Activated CD8-positive, alpha-beta memory T cell treated with anti-CD3 and anti-CD28 coated beads, Interleukin-2, amount 50 U/mL, for 48 hours (primary cell): ENCODE measurements at places on chromosomes 5 and 9.

DNA sequence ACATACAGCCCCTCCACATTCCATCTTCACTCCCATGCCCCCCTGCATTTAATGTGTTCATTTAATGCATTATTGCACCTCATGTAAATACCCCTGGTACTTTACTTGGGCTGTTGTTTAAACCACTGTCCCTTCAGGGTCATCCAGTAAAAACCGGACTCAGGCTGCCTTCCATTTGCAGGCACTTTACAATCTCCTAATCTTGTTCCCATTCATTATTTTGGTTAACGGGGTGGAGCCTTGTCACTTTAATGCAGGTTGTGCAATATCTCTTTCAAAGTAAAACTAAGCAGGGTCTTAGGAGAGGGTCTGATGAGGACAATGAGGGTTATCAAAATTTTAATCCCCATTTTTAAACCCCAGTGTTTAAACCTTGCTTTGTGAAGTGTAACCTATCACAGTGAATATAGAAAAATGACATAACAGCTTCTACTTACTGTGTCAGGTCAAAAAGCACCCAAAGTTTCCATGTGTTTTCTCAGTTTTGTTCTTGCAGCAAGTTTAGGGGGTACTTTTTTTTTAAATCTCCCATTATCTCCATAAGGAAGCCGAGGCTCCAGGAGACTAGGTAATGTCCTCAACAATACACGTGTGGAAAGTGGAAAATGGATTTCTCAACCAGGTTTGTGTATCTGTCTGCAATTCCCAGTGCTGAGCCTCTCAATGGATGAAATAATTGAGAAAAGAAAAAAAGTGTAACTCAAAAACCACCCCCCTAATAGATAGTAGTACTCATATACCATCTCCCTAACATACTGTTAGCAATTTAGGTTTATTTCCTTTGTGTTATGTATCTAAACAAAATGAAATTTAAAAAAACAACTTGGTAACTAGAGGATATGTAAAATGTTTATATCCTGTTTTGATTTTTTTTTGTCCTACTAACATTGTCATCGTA is 54.2 kb upstream of the SPRY4 start:
- DNase-seq: no peak

DNA sequence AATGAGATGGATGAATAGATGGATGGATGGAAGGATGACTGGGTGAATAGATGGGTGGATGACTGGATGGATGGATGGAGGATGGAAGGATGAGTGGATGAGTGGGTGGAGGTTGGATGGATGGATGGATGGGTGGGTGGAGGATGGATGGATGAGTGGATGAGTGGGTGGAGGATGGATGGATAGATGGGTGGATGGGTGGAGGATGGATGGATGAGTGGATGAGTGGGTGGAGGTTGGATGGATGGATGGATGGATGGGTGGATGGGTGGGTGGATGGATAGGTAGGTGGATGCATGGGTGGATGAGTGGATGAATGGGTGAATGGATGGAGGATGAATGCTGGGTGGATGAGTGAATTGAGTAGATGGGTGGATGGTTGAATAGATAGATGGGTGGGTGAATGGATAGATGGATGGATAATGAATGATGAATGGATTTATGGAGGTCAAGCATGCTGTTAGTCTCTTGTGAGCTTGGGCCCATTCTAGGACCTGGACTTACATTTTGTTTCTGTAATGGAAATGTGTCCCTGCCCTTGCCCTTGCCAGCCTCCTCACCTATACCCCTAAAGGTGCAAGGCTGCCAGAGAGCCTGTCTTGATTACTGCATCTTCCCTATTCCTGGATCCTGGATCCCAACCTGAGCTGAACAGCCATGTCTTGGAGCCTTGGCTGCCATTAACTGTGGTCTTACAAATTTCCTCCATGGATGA is 159.7 kb upstream of the NFIL3 start:
- no peak for DNase-seq

DNA sequence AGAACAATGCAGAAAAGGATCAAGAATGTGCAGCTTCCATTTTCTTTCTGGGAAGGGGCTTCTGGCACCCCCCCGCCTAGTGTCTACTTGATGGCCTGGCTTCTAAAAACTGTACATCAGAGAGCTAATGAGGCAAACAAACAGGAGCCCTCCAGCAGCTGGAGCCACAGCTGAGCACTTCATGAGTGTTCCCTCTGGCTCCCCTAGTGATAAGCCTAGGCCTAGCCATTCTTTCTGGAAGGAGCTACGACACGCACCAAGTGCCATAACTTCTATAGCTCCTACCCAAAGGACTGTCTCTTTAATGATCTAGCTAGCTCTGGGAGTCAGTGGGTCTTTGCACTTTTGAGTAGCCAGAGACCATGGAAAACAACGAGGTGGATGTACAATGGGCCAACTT is 66.1 kb downstream of the DNAH5 start:
- DNase-seq: no peak

- no peak for DNase-seq
Measured at GRCh38 chr9:110933350-110934001, 104.8 kb downstream of the LPAR1 start.

DNA sequence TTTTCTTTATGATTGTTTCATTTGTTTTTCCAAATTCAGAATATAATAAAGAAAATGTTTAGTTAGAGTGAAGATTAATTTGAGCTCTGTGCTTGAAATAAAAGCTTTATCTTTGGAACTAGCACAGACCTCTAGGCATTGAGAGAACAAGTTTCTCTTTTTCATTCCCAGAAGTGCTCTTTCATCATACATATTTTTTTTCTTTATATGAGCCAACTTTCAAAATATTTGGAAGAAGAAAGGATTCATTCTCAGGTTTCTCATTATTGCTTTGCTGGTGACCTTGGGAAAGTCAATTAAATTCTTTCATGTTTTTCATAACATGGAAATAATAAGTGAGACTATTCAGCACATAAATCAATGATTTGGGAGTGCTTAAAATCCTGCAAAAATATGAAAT is 16.8 kb downstream of the CTXN3 start:
- DNase-seq: no peak

GRCh38 chr9:89455356-89455824 is 42.5 kb downstream of the SEMA4D start:
- no peak for DNase-seq
